ENCODE measurements at places on chromosomes 16 and 17.

GRCh38 chr17:27751166-27751565, 49.2 kb downstream of the NOS2 start:
- DNase-seq = no peak

DNA sequence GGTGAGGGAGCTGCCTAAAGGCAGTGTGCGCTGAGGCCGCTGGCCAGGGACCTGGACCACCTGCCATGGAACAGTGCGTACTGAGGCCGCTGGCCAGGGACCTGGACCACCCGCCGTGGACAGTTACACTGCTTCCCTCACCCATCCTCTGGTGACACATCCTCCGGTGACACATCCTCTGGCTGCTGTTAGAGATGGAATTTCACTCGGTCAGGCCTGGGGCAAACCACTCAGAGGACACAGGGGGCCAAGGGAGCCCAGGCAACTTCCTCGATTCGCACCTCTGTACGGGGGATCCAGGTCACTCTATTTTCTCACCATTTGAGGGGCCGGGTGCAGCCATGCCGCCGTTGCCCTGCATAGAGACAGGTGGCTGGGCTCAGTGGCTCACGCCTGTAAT, 32.4 kb upstream of the RPTOR start:
- DNase-seq = no peak

GRCh38 chr16:53433509-53433908, 762 bp upstream of the RBL2 start:
- no peak for DNase-seq

- no peak for DNase-seq
Measured at GRCh38 chr17:38538906-38539305, 66.8 kb downstream of the SRCIN1 start.

GRCh38 chr17:43418441-43419374, 19.9 kb downstream of the ARL4D start:
- no peak for DNase-seq

DNA sequence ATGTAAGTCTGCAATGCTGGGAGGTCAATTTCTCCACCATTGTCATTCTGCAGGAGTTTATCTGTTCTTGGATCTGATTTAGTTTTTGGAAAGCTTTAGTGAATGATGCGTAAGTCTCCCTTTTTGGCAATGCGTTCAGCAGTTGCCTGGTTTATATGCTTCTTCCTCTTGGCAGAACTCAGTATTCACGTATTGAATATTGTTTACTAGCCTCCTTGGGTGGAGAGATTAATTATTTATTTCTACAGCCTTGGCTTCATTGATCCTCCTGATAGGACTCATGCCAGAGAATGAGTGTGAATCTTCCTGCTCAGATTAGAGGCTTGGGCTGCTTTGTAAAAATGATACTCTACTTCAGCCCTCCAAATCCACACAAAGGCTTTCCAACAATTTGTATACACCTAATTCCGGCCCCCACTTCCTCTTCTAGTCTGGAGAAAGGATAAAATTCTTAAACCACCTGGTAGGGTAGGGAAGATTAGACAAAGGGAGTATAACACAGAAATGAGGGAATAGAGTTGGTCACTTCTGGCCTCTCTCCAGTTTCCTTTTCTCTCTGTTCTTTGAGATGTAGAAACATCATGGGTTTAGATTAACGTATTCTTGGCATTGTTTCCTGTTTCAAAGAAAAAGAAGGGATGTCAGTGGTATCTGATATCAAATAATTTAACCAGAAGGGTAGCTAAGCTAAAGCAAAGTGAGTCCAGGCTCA, 929.8 kb downstream of the KCNJ2 start:
- no peak for DNase-seq

GRCh38 chr17:38451840-38452529, 23.7 kb downstream of the ARHGAP23 start:
- DNase-seq = no peak

GRCh38 chr16:17339764-17340541, 130.8 kb downstream of the XYLT1 start:
- no peak for DNase-seq

- no peak for DNase-seq
Measured at GRCh38 chr17:2691965-2692780, 19.4 kb downstream of the CLUH start.

DNA sequence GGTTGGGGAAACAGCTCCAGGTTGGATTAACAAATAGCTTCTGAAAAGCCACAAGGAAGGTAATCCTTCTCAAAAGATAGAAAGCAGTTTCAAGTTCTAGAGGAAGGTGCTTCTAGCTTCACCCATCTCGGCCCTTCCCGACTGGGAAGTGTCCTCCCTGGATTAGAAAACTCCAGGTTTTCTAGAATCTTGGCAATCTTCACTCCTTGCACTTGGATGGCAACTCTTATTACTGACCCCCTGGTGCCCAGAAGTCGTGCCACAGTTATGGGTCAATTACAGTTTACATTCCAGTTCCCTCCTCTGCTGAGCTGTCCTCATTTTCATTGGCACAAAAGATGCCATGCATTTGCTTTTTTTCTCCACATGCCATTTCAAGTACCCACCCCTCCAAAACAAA, 65.6 kb downstream of the SMG6 start:
- no peak for DNase-seq

GRCh38 chr17:47204722-47205418, 4.3 kb upstream of the MYL4 start:
- DNase-seq = no peak

DNA sequence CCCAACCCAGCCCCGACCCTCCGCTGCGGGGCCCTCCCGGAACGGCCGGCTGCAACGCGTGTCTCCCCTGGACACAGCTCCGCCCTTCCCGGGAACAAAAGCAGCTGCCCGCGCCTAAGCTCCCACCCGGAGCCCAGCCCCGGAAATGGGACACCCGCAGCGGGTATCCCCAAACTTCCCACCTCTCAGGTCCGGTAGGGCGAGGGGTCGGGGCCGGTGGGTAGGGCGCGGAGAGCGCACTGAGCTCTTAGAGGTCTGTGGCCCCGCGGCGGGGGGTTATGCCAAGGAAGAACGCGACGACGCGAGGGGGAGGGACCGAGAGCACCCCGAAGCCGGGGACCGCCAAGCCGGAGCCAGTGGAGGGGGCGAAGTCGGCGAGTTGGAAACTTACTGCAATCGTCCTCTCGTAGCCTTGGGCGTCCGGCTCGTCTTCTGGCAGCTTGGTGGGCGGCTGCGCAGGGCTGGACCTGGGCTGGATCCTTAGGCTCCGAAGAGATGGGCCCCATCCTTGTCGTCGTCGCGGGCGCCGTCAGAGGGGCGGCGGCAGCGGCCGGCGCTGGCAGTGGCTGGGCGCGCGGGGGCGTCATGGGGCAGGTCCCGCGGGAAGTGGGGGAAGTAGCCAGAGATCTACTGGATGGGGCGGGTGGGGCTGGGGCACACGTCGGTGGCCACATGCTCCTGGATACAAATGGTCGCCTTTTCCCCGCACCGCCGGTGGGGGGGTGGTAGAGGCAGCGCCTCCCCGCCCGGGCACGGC, 6.9 kb downstream of the USP6 start:
- DNase-seq = no peak

DNA sequence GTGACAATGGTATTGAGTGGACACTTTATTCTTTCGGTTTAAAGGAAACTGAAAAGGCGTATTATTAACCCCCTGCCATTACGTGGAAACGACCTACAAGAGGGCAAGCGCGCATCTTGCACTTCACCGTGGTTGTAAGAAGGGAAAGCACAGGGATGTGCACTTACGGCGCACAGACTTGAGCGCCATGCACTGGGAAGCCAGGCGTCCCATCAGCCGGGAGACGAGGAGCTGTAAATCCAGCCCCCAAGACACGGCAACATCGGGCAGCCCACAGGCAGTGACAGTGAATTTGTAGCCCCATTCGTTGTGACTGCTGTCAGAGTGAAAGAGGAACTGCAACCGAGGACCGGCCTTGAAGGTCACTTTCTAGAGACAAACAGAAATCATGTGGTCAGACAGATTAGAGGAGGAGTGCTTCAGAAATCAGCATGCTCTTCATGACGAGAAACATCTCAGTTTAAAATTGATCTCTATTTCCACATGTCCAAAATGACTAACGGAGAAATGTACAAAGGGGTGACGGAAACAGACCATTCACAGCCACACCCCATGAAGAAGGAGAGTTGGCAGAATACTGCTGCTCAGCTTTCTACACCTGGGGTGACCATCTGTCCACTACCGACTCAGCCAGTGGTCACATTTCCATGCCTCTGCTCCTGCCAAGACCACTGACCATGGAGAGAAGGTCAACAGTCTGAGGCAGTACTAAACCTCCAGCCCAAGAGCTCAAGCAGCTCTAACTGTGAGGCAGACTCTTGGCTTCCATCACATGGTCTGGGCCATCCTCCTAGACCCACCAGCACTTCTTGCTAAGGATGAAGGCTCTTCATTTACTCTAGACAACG, 68.6 kb downstream of the ZZEF1 start:
- no peak for DNase-seq

DNA sequence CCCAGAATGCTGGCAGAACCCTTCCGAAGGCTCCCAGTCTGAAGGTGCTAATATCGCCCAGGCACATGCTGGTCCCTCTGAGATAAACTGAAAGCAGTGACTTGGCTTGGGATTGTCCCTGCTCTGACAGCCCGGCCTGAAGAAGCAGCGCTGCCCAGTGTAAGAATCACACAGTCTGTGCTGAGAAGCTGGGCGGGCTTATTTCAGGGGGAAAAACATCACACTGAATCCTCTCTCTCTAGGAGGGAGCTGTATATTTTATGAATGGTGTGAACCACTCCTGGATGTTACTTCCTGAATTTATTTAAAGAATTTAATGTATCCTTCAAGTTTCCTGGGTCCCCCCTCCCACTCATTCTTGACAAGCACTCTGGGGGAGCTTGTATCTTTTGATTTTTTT, 36.3 kb downstream of the GAS7 start:
- DNase-seq = no peak

DNA sequence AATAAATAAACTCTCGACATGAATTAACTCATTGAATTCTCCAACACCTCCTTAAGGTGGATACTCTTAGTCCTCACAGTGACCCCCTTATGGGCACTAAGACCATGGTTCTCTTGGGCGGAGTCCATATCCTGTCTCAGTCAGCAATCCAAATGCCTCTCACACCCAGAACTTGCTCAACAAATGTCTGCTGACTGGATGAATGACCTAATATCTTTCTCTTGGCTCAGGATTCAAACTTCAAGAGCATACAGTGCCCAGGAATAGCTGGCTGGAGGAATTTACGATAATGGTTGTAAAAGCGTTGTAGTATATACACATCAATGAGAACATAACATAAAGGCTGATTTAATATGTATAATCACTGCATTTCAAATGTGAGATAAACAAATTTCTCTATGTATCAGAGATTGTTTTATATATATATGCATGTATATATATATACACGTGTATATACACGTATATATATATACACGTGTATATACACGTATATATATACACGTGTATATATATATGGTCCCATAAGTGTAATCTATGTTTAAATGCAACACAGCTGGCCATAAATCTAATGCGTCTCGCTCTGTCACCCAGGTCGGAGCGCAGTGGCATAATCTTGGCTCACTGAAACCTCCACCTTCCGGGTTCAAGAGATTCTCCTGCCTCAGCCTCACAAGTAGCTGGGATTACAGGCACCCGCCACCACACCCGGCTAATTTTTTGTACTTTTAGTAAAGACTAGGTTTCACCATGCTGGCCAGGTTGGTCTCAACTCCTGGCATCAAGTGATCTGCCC, 6.5 kb upstream of the UBB start:
- DNase-seq = no peak

- no peak for DNase-seq
Measured at GRCh38 chr16:65783709-65784474, 582.6 kb upstream of the CDH5 start.

DNA sequence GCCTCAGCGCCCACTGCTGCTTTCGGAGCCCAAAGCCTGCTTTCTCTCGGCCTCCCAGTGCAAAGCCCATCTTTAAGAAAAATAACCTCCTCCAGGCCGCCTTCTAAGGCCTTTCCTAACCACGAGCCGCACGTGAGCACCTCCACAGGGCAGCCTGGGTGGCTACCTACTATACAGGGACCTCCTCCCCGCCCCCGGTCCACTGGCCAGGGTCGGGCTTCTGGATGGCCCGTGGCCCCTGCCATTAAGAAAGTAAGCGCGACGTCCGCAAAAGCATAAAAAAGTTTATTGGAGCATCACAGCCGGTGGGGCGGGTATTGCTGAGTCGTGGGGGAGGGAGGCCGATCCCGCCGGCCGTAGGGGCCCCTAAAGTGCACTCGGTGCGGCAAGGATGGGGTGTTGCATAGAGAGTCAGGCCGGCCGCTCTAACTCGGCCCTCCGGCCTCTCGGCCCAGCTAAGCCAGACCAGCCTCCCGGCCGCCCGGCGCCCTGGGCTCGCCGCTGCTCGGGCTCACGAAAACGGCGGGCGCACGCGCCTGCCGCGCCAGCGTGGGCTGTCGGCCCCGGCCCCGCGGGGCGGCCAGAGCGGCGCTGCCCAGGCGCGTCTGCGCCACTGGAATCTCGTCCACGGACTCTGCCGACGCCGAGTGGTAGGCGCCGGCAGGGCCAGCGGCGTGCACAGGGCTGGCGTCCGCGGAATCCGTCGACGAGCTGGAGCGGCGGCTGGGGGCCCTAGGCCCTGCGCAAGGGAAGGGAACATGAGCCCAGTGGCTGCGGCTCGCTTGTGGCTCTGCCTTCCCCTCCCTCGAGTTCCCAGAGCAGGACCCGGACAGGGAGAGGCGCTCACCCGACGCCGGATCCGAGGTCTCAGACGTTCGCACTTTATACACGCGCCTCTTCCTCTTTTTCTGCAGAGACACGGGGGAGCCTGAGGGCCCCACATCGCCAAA, 1.1 kb upstream of the TPPP3 start:
- no peak for DNase-seq

- no peak for DNase-seq
Measured at GRCh38 chr16:54630284-54630967, 300.2 kb upstream of the IRX5 start.

DNA sequence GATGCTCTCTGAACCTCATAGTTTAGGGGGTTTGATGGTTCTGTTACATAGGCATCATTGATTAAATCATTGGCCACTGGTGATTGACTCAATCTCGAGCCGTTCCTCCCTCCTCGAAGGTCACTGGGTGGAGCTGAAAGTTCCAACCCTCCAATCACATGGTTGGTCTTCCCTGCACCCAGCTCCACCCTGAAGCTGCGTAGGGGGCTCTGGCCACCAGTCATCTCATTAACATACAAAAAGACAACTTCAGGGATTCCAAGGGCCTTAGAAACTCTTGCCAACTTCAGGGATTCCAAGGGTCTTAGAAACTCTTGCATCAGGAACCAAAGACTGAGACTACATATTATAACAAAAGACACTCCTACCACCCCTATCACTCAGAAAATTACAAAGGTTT, 306.5 kb upstream of the TNRC6C start:
- DNase-seq = no peak

DNA sequence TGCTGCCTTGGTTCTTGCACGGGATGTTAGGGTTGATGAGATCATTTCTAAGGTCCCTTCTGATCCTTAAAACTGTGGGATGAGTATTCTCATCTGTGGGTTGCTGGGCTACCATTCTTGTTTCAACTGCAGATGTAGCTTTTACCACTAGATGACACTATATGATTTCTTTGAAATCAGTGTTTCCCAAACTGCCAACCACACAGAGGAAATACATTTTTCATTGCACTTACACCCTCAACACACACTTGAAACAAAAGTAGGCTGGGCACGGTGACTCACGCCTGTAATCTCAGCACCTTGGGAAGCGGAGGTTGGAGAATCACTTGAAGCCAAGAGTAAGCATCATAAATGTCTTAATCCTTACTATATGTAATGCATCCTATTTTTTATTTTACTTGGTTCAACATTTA, 15.3 kb downstream of the LCMT1 start:
- DNase-seq = peak; percentile 50

GRCh38 chr17:81509972-81510784, 2.4 kb downstream of the ACTG1 start:
- DNase-seq = no peak
